HS-5 (cell line): ENCODE measurements at places on chromosomes 5 and 9.

- DNase-seq: no peak
Measured at GRCh38 chr5:168961681-168962080, 339.3 kb downstream of the SLIT3 start.

DNA sequence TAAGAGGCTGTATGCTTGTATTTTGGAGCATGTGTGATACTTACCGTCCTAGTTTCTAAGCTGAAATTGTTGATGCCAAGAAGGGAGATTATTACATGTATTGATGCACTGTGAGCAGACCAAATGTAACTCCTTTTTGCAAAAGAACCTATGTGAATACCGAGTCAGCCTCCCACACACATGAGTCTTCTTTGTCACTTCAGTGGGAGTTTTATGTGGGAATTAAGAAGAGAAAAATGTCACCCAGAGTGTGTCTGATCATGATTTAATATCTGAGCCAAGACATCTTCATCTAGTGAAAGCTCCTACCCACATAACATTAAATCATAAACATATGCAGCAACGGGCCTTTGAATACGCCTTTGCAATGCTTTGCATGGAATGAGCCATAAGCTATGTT is 380.3 kb upstream of the ACTBL2 start:
- no peak for DNase-seq

DNA sequence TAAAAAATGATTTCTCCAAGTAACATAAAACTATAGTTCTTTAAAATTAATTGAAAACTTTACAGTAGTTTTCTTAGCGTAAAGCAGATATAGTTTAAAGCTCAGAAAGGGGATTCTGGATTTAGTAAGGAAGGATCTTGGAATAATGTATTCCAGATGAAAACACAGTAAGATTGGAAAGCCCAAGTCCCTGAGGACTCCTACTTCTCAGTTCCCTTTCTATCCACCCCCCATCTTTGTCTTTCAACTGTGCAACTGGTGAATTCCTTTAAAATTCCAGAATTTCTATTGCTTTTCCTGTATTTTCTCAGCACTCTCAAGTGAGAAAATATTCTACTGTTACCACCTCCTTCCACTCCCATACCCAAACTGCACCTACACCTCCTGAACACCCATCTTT is 184.5 kb upstream of the FBN2 start:
- no peak for DNase-seq

DNA sequence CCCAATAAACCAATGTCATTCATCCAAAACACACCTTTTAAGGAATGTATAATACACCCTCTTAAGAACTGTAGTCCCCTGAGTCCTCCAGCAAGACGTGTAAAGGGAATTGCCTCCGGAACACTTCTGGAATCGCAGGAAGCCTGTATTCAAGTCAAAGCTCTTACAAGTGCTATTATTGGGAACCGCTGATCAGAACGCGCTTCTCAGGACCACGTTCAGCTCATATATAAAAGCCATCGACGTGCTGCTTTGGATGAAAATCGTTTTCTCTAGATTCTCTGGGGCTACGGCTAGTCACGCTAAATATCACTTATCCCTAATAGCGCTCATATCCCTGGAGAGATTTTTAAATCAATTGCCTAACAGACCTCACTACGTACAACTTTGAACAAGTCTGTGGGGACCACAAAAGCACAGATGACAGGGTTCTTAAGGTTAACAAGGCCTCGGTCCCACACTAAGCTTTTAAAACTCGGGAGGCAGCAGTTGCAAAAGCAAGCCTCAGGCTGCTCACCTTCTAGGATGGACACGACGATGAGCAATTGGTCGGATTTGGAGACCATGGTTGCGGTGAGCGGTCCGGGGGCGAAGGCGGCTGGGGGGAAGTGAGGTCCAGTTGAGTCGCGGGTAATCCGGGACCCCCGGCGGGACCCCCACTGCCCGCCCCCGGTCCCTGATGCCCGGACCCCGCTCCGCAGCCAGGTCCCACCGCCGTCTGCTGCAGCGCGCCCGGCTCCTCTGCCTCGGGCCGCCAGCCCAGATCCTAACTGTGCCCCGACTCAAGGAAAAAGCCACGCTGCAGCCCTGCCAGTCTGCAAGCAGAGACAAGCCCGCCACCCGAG is 548 bp downstream of the CEP120 start:
- peak; percentile 19 for DNase-seq

DNA sequence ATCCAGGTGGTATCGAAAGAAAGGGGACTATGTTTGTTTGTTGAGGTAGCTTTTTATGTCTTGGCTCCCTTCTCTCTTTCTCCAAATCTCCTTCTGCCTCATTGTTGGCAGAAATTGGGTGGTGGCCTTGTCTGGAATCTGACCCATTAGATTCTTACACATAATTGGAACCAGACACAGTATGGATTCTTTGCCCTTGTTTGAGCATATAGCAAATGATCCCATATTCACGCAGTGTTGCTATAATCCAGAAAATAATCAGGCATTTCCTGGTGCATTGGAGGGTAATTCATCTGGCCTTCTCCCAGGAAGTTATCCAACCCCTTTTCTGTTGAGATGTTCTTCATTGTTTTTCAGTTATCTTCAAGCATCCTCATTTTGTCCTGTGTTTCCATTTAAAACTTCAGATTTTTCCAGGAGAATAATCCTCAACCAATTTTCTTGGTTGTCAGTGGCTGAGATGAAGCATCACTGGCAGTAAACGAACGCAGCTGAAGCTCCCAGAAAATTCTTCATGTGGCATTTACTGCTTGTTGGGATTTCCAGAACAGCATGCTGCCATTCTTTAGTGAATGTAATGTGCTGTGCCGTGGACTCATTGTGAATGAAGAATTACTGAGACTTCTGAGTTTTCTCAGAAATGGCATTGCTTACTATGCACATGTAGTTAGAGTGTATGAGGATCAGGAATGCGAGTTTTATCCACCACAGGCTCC is 70.5 kb upstream of the NTRK2 start:
- no peak for DNase-seq

- no peak for DNase-seq
Measured at GRCh38 chr5:116788851-116789403, 214.3 kb upstream of the SEMA6A start.
